Pancreas (tissue), 10 donors: ENCODE measurements at places on chromosomes 1 and 21.
A peak's percentile ranks its signal among the peaks of the same experiment; 100 is the strongest.

DNA sequence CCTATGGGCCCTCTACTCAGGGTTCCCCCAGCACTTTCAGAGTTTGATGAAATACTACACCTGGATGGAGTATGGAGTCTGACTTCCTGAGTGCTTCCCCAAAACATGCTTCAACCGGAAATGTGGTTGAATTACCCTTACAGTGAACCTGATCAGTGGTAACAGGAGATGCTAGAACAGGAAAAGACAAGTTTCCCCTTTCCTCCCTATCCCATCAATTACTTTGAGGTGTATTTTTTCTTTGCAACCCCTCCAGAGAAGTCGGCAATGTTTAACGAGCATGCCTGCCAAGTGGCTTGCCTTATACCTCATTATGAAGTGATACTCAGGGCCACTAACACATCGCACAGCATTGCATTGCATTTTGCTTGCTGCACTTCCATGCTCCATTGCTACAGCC lies 7.0 kb downstream of the KRTAP15-1 start:
- DNase-seq = no peak

- DNase-seq = peak; percentile 82
These were observed 898 bp downstream of the LDLRAP1 start for GRCh38 chr1:25544243-25544764.

DNA sequence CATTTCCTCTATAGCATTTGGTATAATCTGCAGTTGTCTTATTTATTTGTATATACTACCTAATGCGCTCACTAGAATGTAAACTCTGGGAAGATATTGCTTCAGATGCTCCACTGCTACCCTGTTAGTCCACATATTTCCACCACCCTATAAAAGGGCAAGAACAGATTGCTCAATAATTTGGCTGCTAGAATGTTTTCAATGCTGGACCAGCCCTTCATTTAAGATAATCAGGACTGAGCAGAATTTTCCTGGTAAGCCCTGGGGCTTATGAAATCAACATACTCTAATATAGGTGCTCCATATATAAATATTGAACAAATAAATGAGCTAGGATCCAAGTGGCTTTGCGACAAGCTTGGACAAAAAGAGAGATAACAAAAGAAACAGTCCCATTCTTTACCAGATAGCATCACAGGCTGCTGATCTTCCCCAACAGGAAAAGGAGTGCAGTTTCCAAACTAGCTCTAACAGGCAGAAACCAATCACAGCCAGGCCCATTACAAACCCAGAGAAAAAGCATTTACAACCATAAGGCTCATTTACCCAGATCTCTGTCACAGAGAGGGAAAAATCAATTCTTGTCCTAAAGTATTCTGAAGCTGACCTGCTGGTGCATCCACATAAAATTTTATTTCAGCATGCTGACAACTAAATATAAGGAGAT lies 8.3 kb downstream of the BCAR3 start:
- DNase-seq = no peak

DNA sequence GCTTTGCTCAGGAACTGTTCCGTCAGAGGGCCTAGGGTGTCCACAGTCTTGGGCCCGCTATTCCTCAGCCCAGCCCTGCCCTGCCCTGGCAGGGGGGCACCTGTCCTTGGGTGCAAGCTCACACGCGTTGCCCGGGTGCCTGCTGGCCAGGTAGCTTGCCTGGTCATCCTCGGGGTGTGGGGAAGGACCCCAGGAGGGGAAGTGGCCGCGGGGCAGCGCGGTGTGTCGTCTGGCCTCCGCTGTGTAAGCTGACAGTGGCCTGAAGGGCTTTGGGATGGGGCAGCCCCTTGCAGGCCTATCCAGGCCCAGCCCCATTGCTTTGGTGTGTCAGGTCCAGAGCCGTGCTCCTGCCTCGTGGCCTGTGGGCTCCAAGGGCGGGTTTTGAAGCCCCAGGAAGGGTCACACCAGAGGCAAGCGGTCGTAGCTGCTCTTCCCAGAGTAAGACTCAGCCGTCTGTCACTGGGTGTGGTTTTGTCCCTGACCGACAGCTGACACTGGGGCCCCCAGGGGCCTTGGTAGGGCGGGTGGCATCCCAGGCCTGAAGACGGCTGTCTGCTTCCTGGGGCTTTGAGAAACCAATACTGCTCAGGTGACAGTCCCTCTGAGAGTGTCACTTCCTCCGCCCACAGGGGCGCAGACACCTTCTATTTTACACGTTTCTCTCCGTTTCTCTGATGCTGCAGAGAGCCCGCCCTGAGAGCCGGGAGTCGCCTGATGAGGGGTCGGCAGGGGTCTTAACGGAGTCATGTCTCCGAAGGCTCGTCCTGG lies 72.1 kb downstream of the SKI start:
- no peak for DNase-seq

- no peak for DNase-seq
These were observed 462.4 kb upstream of the RGS18 start for GRCh38 chr1:191695865-191696264.

- no peak for DNase-seq
These were observed 208.5 kb upstream of the DAB1 start for GRCh38 chr1:57632401-57632800.

DNA sequence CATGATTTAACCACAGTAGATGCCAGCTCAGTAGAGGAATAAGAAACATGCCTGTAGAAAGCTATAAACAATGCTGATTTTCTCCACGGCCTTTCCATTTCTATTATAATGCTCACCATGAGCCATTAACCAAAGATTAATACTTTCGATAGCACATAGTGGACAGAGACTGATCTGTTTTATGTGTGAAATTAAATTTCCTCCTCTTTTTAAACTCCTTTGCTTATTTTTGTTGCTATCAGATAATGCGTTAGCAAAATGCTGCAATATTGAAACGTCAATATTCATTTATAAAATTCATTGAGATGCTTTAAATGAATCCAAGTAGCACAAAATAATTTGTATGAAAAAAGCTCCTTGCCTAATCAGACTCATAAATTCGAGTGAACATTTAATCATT lies 1807.9 kb downstream of the MRPL39 start:
- no peak for DNase-seq

- DNase-seq = no peak
These were observed 78.3 kb upstream of the KCNK2 start for GRCh38 chr1:215004121-215004827.

- DNase-seq = no peak
These were observed 6.5 kb upstream of the SEMA4A start for GRCh38 chr1:156146769-156147405.

DNA sequence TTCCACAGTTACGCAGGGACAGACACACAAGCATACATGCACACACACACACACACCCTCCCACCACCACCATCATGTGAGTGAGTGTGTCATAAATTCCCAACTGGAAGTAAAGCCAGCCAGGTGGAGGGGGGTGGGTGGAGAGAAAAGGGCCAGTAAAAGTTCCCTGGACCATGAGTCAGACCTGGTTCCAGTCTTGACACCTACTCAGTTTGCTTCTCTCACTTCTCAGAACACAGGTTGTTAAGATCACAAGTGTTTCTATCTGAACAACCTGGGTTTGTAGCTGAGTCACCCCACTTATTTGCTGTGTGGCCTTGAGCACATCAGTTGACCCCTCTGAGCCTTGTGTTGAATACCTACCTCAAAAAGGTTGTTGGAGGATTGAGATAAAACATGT lies 9.6 kb downstream of the EPHA10 start:
- DNase-seq = no peak

DNA sequence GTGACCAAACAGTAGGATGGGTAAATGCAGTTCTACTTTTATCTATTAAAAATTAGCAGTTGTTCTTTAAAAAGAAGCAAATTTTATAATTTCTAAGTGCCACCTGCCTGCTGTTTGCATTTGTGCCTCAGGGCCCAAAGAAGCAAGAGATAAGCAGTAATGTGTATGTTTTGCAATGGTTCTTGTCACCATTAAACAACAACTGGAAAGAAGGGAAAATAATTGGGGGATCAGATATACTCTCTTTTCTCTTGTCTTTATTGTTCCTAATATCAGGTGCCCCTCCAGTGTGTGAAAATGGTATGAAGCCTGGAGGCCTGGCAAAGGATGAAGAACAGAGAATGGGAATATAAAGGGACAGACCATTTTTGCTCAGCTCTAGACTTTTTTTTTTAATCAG lies 9.6 kb downstream of the B3GALT2 start:
- DNase-seq = no peak

DNA sequence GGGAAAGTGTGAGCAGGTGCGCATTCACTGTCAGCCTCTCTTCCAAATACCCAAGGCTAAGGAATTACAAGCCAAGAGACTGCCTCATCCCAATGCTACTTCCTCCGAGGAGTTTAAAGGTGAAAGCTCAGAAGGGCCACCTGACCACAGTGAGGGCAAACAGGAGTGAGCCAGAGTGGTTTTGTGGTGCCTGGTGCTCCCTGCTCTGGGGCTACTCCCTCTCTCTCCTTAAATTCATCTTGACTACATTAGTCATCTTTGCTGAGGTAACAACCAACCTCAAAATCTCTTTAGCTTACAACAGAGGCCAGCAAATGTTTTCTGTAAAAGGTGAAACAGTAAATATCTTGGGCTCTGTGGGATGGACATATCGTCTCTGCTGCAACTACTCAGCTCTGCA lies 14.2 kb upstream of the ZBTB8A start:
- no peak for DNase-seq

- peak; percentile 91 for DNase-seq
These were observed 10.0 kb upstream of the FAAP20 start for GRCh38 chr1:2204415-2205190.

DNA sequence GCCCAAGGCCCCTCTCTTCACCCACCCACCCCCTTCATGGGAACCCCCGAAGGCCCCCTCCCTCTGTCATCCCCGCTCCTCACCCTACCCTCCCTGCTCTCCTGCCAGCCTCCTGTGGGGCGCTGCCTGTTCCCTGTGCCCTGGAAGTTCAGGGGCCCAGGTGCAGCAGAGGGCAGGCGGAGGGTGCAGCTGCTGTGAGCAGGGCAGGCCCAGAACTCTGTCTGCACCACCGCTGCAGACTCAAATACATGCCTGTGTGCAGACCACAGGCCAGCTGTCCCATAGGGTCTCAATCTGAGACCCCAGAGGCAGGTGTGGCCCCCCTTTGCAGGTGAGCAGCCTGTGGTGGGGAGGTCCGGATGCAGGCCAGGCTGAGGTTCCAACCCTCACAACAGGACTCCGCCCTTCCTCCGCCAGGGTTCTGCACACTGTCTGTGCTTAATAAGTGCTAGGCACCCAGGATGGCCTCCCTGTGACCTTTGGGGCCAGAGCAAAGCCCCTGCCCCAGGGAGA lies 62.5 kb downstream of the WNT9A start:
- peak; percentile 5 for DNase-seq

- no peak for DNase-seq
These were observed 12.0 kb downstream of the ZFYVE9 start for GRCh38 chr1:52153898-52154297.

GRCh38 chr1:151458802-151459330 lies 428 bp downstream of the POGZ start:
- DNase-seq = peak; percentile 76

GRCh38 chr1:239792157-239792556 lies 299.5 kb upstream of the FMN2 start:
- DNase-seq = no peak

DNA sequence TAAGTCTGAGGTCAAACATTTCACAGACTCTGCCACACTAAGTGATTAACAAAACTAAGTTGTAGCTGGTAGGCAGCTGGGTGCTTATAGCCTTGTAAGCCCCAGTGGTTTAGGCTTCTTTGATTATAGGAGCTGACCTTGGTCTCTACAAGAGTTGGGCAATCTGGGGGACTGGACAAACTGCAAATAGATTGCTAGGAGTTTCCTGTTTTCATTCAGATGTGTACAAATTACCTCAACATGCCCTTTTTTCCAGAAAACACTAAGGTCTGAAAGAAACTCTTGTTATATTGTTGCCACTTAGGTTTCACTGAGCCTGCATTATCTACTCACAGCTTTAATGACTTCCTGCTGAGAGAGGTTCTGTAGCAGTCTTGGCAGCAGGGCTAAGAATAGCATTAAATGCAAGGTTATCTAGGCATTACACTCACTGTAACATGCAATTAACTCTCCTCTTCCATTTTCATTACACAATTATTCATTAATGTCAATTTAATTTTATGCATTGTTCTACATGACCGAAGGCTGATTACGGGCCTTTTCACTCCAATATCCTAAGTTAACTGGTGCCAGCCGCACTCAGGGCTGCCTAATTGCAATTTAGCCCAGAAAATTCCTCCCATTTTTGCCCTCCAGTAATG lies 314.0 kb downstream of the LMO4 start:
- no peak for DNase-seq
